Effector memory CD4-positive, alpha-beta T cell (primary cell): ENCODE measurements at places on chromosomes 2 and 18.

DNA sequence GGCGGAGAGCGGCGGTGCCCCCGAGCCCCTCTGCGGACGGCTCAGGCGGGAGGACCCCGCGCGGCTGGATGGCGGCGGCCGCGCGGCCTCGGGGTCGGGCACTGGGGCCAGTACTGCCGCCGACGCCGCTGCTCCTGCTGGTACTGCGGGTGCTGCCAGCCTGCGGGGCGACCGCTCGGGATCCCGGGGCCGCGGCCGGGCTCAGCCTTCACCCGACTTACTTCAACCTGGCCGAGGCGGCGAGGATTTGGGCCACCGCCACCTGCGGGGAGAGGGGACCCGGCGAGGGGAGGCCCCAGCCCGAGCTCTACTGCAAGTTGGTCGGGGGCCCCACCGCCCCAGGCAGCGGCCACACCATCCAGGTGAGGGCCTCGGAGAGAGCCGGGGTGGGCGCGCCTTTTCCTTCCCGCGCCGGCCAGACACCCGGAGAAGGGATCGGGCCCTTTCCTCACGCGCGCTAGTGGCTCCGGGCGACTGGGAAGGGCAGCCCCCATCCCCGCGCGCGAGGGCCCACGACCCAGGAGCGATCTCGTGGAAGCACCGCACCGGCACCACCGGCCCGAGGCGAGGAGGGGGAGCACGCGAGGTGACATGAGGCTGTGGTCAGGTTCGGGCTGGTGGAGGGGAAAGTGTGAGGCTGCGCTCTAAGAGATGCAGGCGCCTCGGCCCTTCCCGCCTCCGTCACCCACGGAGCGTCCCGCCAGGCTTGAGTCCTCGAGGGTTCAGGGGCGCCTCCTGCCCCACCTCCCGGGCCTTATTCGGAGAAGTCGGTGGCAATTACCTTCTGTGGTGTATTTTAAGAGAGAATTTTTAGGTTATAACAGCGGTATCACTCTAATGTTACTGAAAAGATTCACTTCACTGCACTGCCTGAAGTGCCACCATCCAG lies 607 bp downstream of the LAMA3 start:
- H3K36me3 ChIP-seq, result no peaks in the 10 kb centered on the region
- peaks cover 35% of the 10 kb centered on the region for H3K27me3 ChIP-seq
- H3K27ac ChIP-seq, result no peak overlapping the region
- H3K4me1 ChIP-seq, result peaks cover 9% of the 10 kb centered on the region
- no peak for DNase-seq

DNA sequence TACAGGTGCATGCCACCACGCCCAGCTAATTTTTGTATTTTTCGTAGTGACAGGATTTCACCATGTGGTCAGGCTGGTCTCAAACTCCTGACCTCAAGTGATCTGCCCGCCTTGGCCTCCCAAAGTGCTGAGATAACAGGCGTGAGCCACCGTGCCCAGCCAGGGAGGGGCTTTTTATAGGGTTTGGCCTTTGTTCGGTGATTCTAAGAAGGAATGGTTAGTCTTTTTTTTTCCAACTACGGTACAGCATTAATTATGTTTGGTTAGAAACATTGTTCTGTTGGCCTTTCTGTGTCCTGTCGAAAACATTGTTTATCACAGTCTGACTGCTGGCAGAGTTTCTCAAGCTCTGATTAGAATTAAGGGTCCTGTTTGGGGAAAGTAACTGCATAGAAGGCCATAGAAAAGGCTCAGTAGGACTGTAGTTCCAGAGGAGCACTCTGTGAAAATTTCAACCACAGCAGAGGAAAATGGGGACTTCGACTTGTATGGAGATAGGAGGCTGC lies 19.3 kb upstream of the SMCHD1 start:
- peak overlapping the region; percentile 90 for H3K27ac ChIP-seq
- peak overlapping the region; percentile 30 for H3K4me3 ChIP-seq
- DNase-seq, result no peak
- H3K27me3 ChIP-seq, result no peaks in the 10 kb centered on the region

DNA sequence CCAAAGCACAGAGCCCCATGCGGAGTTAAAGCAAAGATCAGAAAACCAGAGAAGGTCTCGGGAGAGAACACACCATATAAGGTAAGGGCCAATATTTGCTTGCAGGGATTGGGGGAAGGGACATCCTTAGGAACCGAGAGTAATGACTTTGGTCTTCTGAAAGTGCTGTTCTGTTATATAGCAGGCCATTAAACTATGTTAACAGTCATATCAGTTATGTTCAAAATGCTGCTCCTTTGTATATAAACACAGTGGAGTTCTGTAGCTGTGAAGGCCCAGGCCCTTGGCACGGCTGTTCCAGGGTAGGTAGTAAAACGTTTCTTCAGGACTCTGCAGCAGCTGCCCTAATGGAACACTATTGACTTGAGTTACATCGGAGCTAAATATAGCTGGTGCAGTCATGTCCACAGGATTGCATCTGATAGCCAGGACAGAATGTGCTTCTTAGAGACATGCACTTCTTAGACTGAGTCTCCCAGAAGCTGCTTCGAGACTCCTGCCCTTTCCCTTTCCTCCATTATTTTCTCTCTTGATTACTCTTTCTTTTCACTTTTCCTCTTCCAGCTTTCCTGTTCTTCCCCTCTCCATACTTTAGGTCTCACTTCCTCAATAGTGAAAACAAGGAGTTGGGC lies 122.4 kb downstream of the SETBP1 start:
- no peak overlapping the region for H3K27ac ChIP-seq
- no peak for DNase-seq
- no peak overlapping the region for H3K4me3 ChIP-seq
- H3K27me3 ChIP-seq, result no peaks in the 10 kb centered on the region
- H3K4me1 ChIP-seq, result no peaks in the 10 kb centered on the region

GRCh38 chr2:238240757-238241711 lies 1.2 kb upstream of the HES6 start:
- H3K4me1 ChIP-seq, result peaks cover 13% of the 10 kb centered on the region
- H3K27ac ChIP-seq, result no peak overlapping the region
- peak overlapping the region; percentile 62 for H3K4me3 ChIP-seq
- no peak for DNase-seq

DNA sequence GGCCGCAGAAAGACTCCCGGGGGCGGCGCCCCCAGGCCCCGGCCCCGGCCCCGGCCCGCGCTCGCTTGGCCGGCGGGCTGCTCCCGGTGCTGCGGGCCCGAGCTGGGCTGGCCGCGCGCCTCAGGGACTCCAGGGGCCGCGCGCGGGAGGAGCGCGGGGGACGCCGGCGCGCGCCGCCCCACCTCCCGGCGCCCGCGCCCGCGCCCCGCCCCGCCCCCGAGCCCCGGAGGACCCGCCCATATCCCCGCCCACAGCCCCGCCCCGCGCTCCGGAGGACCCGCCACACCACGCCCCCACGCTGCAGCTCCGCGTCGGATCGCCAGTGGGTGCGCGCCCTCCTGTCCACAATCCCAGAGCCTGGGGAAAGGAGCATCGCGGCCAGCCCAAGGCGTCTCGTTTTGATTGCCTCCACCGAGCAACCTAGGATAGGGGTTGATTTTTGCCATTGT lies at the start of gene PARD6G:
PARD6G (minus strand) TSS at position 122 of the 449 bp plus-strand sequence. CDS start 166 bp downstream, outside the sequence.
- H3K4me1 ChIP-seq, result peaks cover 5% of the 10 kb centered on the region
- no peak within 1 kb of the TSS for H3K27ac ChIP-seq
- DNase-seq, result peak; percentile 36
- no peaks in the 10 kb centered on the region for H3K36me3 ChIP-seq
- peaks cover 18% of the 10 kb centered on the region for H3K27me3 ChIP-seq
